Hippocampal formation (tissue), 2 donors: ENCODE measurements at places on chromosomes 7 and 10.

DNA sequence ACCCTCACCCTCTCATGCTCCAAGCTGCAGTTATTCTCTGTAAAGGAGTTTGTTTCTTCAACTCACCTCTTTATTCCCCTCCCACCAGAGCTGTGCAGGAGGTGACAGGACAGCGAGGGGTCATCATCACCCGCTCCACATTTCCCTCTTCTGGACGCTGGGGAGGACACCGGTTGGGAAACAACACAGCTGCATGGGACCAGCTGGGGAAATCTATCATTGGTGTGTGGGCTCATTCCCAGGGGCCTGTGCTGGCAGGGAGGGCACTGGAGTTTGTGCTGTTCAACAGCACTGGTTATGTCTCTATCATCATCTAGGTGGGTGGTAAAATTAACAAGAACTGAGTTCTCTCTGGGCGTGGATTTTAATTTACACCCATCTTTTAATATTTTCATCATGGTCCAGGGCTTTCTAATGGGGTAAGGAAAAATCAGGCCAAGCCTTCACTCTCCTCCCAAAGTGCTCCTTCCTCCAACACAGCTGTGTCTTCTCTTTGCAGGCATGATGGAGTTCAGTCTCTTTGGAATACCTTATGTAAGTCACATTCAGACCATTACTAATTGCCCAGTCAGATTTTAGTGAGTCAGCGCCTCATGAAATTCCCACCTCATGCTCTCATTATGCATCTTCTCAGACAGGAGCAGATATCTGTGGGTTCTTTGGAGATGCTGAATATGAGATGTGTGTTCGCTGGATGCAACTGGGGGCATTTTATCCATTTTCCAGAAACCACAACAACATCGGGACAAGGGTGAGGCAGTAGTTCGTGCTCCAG lies 61.6 kb downstream of the PRSS58 start:
- DNase-seq: no peak

DNA sequence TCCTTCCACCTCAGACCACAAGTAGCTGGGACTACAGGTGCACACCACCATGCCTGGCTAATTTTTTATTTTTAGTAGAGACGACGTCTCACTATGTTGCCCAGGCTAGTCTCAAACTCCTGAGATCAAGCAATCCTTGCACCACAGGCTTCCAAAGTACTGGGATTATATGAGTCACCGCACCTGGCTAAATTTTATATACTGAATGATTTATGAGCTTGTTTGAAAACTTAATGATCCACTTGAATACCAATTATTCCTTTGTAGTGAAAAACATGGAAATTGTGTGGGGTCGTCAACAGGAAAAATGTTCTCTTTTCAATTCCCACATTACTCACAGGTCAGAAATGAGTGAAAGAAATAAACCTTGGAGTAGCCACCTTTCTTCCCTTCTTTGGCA lies 31.3 kb downstream of the RAPGEF5 start:
- DNase-seq: no peak

DNA sequence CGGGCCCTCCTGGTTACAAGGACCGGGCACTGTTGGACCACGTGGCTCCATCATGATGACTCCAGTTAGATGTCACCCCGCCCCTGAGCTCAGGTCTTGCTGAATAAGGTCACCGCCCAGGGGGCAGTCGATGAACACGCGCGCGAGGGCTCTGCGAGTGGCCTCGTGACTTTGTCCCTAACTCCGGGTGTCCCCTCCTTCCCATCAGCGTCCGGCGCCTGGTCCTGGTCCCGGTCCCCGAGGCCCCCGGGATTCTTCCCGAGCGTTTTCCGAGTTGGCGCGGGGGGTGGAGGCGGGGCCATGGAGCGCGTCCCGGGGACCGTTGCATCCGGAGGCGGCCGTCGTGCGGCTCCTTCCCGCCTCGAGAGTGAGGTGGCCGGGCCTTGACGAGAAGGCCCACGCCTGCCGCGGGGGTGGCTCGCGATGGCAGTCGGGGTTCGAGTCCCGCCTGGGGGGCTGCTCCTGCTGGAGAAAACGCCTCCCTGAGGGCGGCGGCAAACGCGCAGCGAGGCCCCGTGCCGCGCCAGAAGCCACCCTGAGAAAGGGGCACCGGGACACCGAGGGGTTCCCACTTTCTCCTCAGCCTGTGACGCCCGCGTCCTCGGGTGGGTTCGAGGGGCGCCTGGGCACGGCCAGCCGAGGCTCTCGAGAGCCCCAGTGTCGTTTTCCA lies 569 bp upstream of the NPTX2 start:
- DNase-seq: no peak

DNA sequence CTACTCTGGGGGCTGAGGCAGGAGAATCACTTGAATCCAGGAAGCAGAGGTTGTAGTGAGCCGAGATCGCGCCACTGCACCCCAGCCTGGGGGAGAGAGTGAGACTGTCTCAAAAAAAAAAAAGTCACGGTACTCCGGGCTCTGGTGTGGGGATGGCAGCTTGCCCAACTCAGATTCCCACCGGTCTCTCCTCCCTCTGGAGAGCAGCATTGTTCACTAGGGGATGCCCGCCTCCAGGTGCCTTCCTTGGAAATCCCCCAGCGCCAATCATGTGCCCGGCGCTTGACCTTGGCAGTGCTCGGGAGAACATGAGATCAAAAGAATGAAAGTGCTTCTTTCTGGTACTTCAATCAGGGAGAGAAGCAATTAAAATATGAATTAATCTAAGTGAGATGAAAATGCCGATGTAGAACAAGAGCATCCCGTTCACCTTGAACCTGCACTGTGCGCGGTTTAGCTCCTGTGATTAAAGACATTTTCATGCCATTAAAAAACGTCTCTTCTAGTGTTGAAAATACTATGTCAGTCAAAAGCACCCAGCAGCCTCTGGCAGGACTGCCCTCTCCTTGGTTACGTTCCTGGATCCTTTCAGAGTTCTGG lies 1127.3 kb upstream of the AUTS2 start:
- DNase-seq: no peak

DNA sequence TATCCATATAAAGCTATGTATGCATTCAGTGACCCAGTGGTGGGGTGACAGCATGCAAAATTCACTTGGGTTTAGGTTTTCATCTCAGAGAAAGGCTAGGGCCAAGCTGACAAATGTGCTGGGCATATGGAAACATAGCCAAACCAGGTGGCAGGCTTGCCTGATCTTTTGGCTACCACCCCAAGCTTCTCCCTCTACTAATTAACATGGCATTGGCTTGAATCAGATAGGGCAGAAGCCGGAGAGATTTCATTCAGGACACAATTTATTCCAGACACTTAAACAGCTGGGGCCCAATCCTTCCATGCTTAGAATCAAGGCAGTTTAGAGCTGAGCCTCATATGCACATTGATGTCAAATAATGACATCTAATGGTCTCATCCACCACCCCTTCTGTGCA lies 95.5 kb upstream of the AGK start:
- DNase-seq: no peak

GRCh38 chr10:3503299-3503698 lies 281.7 kb downstream of the KLF6 start:
- DNase-seq: no peak

DNA sequence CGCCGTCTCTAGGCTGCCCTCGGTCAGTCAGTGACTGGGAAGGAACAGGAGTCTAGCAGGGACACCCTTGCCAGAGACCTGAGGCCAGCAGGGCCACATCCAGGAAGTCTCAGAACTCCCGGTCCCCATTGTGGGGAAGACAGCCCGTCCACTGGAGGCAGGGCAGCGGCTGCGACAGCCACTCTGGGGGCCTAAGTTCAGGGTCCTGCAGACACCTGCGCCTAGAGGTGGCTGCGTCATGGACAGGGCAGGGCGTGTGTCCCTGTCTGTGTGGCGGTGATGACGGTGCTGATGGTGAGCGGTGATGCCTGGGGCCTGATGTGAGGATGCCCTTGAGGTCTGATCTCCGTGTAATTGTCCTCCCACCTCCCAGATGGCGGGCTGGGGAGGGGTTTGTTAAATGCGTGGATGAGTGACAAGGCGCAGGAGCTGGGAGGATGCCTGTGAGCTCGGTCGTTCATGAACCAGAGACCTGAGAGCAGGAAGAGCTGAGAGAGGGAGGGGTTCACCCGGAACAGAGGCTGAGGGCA lies 537.9 kb upstream of the FOXK1 start:
- DNase-seq: no peak

- peak; percentile 94 for DNase-seq
Observed at GRCh38 chr10:110077436-110078130, 69.8 kb downstream of the ADD3 start.

DNA sequence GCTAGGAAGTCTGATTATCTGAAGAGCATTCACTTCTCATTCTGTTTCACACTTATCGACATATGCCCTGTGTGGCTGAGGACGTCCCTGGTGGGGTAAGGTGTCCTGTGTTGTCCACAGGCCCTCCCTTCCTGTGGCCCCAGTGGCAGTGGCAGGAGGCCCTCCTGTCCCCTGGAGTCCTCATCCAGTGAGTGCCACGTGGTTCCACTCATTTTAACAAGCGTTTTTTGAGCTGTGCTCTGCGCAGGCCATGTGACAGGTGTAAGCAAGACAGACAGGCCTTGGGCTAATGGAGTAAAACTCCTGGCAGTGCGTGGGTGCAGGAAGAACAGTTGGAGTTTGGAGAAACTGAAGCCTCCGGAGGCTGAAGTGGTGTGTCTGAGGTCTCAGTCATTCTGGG lies 39.3 kb upstream of the PPIF start:
- no peak for DNase-seq

DNA sequence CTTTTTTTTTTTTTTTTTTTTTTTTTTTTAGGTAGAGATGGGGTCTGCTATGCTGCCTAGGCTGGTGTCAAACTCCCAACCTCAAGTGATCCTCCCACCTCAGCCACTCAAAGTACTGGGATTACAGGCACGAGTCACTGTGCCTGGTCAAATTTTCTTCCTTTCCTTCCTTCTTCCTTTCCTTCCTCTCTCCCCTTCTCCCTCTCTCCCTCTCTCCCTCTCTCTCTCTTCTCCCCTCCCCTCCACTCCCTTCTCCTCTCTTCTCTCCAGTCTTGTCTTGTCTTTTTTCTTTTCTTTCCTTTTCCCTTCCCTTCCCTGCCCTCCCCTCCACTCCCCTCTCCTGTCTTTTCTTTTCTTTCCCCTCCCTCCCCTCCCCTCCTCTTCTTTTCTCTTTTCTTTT lies 7.2 kb upstream of the MLXIPL start:
- DNase-seq: no peak

GRCh38 chr7:1665549-1666316 lies 4.3 kb upstream of the ELFN1 start:
- DNase-seq: no peak

GRCh38 chr7:66219805-66220204 lies 14.7 kb downstream of the TPST1 start:
- no peak for DNase-seq

- DNase-seq: no peak
Observed at GRCh38 chr7:55730197-55730596, 132.4 kb downstream of the SEPTIN14 start.

- no peak for DNase-seq
Observed at GRCh38 chr10:34854147-34854601, 39.1 kb upstream of the PARD3 start.

DNA sequence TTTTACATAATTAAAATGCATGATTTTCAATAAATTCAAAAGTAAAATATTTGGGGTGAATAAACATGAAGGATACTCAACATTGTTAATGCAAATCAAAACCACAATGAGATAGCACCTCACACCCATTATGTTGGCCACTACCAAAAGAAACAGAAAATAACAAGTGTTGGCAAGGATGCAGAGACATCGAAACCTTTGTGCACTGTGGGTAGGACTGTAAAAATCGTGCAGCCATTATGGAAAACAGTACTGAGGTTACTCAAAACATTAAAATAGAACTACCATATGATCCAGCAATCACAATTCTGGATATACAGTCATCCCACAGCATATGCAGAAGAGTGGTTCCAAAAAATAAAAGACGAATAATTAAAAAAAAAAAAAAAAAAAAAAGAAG lies 13.1 kb downstream of the EZH2 start:
- no peak for DNase-seq

DNA sequence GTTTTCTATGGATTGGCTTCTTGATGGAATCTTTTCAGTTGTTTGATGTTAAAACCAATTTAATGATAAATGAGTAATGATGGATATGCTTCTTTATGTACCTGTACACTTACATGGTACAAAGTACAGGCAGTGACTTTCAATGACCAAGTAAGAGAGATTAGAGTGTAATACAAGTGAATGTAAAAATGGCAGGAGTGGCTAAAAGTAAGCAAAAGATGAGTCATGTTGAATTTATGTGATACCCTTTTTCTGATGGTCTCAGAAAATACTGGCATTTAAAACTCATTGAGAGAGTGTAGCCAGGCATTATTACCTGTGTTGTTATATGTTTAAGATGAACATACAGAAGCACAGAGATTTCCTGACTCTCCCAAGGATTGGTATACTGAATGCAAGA lies 97.1 kb downstream of the GPR85 start:
- DNase-seq: no peak

- DNase-seq: no peak
Observed at GRCh38 chr7:252981-253380, 37.0 kb upstream of the FOXL3 start.

DNA sequence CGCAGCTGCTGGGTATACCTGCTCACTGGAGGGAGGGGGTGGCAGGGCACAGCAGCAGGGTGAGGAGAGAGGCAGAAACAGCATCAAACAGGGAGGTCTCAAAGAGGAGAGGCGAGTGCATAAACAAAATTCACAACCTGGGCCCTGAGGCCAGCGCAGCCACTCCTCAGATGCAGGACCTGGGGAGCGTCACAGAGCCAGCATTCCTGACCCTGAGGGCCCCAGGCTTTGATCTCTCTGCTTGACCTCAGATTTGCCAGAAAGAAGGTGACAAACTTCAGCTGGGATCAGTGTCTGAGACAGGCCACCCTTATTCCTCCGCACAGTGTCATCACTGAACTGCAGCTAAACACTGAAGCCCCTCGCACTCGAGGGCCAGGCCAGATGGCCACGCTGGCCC lies 25.6 kb downstream of the NOD1 start:
- no peak for DNase-seq
